ENCODE measurements at places on chromosomes 6 and 20. TPM values are rescaled to one million over a fixed set of nuclear protein-coding genes. Genes with fewer than 3 reads are reported as not detected.

GRCh38 chr6:35754452-35755277 is 17.8 kb downstream of the ARMC12 start:
- DNase-seq = peak; percentile 76

DNA sequence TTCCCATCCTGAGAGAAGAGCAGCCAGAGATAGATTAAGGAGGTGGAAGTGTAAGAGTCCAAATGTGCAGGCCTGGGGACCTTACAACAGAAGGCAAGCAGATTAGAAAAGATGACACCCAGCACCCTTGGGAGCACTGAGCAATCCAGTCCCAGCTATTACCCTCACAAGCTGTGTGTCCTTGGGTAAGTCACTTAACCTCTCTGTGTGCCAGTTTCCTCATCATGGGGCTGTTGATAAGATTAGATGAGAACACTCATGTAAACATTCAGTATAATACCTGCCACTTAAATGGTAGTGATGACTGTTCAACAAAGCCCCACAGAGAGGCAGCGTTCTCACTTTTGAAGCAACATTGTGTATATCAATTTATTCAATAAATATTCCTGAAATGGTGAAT is 114.8 kb upstream of the CST7 start:
- no peak for DNase-seq

- no peak for DNase-seq
Measured at GRCh38 chr6:152160346-152160745, 352.9 kb downstream of the ESR1 start.

GRCh38 chr6:139330306-139330705 is 38.5 kb upstream of the TXLNB start:
- no peak for DNase-seq

- DNase-seq = no peak
Measured at GRCh38 chr6:53814353-53814752, 19.5 kb downstream of the LRRC1 start.

DNA sequence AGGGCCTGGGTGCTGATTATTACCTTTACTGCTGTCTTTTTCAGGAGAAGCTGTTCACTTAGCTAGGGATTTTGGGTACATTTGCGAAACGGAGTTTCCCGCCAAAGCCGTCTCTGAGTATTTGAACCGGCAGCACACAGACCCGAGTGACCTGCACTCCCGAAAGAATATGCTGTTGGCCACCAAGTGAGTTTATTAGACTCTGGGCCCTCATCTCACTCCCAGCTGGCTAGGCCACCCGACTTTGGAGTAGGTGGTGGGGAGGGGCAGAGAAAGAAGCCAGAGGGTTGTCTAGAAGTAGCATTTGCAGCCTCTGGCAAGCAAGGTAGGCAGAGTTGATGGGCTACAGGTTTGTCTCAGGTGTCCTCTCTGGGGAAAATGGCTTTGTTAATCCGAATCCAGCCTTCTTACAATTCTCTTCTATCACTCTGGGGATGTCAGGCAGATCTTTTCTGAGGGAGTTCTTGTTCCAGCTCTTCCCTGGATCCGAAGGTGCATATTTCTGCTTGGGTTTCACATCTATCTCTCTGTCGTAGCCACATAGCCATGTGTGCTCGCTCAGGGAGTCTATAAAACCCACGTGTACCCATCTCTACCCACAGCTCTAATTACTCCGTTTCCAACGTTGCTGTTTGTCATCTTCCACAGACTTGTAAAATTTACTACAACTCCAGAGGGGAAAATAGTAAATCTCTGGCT is 21.6 kb downstream of the TFAP2B start:
- no peak for DNase-seq

- DNase-seq = peak; percentile 64
Measured at GRCh38 chr6:154732538-154733182, 556 bp upstream of the SCAF8 start.

Gene F13A1
- total RNA-seq = not detected

GRCh38 chr6:106084989-106085691 is 996 bp upstream of the PRDM1 start:
- DNase-seq = peak; percentile 40

Gene SLC24A3
- not detected for total RNA-seq

GRCh38 chr6:136439514-136440190 is 110.6 kb downstream of the MAP7 start:
- DNase-seq = no peak

Gene HAO1
- not detected for total RNA-seq

DNA sequence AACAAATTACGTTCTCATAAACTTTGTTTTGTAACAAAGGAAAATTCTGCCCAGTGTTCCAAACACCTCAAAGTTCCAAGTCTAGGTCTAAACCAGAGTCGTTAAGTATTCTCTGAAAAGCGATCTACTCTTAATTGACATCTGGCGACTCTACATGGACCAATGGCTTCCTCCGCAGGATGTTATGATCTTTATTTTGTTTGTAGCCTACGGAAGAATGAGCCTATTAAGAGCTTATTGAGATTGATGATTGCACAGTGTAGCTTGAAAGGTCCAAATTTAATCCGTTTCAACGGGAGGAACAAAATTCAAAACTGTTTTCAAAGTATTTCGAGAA is 61.1 kb downstream of the FAM217A start:
- peak; percentile 50 for DNase-seq

DNA sequence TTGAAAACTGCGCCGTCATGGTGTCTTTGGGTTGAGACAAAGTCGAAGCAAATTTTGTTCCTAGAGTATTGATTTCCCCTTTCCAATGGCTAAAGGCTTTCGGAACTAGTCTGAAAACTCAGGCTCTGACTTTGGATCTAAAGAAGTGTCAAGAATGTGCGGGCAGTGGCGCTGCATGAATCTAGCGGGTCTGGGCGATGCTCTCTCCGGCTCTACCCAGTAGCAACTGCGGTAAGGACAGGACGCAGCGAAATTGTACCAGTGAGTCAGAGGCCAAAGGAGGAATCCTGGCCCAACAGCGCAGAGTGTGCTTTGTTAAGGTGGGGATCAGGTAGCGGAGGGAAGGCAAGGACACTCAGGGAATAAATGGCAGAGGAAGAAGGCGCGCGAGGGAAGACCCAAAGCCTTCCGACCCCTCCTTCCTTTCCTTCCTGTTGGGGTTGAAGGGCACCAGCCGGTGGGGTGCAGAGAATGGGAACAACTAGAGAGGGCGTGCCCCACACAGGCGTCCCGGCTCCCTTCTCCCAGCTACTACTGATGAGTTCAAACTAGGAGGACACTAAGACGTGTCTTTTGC is 32.1 kb downstream of the HLA-F start:
- no peak for DNase-seq

- DNase-seq = peak; percentile 92
Measured at GRCh38 chr6:47464052-47464451, 13.5 kb upstream of the CD2AP start.

Gene ENPP5
- 0.04 TPM for total RNA-seq

Gene GSTA3
- total RNA-seq = not detected

DNA sequence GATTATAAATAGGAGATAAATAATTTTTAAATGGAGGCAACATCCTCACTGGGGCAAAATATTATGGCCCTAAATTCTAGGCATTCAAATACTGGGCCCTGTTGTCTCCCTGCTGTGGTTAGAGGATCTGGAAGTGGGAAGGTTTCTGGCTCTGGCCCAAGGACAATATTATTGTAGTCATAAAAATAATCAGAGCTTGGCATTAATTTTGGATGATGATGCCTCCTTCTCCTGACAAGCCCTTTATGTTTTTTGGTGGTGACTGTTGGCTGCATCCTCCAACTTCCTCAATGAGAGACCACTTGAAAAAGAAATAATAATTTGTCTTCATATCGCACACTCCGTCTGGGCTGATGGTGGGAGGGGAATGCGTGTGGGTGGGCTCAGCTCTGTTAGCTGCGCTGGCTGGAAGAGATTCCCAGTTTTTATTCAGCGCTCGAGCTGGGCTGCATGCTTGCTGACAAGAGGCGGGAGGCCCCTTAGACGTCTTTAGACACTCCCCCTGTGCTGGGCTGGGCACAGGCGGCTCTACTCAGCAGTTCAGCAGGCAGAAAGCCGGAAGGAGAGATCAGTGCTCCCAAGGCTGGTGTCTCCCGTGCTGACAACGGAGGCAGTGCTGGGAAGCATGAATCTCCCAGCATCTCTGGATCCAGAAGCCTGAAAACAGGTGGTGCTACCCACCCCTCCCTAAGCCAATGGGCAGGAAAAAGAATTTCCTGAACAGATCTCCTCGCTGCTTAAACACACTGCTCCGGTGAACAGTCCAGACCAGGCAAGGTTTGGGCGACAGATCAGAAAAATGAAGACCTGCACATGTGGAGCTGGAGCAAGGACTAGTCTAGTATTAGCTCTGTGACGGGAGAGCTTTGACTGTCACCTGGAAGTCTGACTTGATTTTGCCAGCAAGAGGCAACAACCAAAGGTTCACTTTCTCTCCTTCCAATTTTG is 97.7 kb downstream of the SYCP2 start:
- DNase-seq = peak; percentile 91
